ENCODE measurements at places on chromosomes 4 and X. TPM values are rescaled to one million over a fixed set of nuclear protein-coding genes. Genes with fewer than 3 reads are reported as not detected.
A peak's percentile ranks its signal among the peaks of the same experiment; 100 is the strongest.

Gene HOPX
- not detected for total RNA-seq

Gene SYP
- total RNA-seq: 0.23 TPM

Gene FAM53A
- total RNA-seq: 0.06 TPM

Gene AMBN
- not detected for total RNA-seq

Gene CD40LG
- total RNA-seq: not detected

Gene BCLAF3
- total RNA-seq: 1.1 TPM

Gene RNF212
- not detected for total RNA-seq

Gene OTC
- not detected for total RNA-seq

Gene PASD1
- 65.8 TPM for total RNA-seq

DNA sequence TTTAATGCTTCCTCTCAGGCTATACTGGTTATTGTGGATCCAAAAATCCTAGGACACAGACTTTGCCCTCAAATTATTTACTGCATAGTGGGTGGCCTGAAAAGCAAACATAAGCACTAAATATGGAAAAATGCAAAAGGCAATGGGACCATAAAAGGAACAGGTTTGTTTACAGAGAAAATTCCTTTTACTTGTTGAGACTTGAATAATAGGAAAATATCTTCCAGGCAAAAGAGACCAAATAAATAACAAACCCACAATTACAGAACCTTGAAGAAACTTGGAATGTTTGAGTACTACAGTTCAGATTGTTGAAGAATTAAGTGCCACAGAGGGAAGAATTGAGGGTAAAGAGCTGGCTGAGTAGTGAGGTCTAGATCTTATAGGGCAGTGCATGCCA lies 711.0 kb downstream of the C4orf33 start:
- DNase-seq: no peak

DNA sequence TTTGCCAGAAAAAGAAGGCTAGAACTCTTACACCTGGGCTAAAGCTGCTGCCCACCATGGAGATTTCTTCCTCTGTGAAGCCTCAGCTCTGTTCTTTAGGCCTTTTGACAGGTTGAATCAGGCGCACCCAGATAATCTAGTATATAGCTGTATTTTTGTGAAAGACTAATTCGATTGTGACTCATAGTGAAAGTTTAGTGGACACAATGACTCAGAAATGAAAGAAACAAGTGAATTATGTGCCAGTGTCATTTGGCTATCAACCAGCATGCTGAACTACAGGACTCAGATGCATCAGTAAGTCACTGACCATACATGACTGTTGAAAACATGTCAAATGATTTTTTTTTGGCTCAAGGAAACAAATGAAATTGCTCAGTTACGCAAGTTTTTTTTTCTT lies 425.4 kb downstream of the SLITRK2 start:
- peak; percentile 79 for DNase-seq

DNA sequence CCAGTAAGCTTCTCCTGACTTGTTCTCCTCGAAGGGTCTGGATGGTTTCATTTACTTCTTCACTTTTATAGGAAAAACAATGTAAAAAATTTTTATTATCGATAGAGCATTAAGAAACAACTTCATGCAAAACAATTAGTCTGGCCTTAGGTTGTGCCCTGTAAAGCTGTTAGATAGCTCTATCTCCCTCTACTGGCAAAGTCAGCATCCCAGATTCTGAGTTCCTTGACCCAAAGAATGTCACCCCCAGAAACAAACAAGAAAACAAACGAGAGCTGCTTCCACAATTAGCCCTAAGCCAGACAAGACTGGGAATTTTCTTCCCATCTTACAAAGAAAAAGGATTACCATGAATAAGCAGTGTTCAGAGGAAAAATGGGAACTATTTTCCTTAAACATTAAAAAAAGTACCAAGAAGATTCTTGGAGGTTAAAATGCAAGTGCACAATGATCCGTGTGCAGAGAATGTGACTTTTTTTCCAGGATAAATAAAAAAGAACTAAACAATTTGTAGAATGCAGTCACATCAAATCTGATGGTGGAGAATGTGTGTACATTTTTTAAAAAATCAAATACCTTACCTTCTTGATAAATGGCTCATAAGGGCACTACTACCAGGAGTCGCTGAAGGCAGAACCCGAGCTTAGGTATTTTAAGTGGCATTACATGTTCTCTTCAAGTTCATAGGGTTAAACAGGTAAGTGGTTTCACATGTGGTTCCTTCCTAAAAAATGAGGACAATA lies 293.2 kb downstream of the FBXO8 start:
- DNase-seq: peak; percentile 43

- no peak for DNase-seq
Measured at GRCh38 chrX:47802589-47802988, 34.1 kb upstream of the ZNF81 start.

DNA sequence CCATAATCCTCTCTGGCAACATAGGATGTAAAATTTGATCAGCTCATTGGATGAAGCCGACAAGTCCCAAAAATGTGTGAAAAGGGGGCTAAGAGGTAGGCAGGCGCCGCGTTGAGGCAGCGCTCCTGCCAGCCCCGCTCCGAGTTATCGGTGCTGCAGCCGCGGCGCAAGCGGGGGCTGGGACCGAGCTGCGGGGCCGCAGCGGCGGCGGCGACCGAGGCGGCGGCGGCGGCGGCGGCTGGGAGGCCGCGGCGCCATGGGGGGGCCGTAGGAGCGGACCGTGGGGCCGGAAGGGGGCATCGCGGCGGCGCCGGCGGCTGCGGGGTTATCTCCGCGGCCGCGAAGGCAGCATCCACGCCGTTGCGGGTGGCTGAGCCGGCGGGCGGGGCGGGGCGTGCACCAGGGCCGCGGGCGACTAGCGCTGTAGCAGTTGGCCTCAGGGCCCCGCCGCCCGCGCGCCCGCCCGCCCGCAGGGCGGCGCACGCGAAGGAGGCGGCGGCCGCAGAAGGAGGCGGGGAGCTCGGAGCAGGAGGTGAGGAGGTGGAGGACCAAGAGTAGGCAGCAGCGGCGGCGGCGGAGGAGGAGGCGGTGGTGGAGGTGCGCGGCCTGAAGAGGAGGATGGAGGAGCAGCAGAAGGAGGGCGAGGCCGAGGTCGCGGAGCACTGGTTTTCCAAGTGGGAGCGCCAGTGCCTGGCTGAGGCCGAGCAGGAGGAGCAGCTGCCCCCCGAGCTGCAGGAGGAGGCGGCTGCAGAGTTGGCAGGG lies 126.0 kb upstream of the CXorf66 start:
- DNase-seq: no peak

DNA sequence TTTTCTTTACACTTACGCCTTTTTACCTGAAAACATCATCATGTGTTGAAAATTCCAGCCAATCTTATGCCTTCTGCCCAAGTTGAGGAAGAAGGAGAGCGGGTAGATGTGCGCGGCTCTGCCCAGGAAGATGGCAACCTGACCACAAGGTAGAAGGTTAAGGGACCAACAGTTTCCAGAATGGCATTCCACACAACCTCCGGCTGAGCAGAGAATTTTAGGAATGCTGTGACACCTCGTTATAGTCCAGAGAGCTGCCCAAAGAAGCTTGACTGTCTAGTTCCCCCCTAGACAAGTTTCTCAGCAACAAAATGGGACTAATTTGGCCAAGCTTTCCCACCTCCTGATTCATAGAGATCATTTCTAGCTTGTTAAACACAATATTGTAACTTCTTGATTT lies 75.1 kb downstream of the CHST7 start:
- DNase-seq: no peak

DNA sequence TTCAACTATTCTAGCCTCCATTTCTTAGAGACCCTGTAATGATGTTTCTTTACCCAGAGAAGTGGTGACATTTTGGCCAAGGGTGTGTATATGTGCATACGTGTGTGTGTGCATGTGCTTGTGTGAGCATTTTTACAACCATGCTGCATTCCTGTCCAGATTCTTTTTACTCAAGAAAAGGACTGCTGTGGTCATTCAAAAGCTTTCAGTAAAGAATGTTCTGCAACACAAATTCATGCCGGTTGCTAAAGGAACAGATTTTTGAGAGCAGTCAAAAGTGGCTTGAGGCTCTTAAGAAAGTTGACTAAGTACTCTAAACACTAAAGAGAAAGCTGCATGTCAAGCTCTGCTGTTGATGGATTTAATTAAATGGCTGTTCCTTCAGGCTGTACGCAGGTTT lies 65.0 kb upstream of the FMR1 start:
- no peak for DNase-seq

GRCh38 chr4:109046471-109047201 lies 255.8 kb downstream of the COL25A1 start:
- DNase-seq: peak; percentile 30

DNA sequence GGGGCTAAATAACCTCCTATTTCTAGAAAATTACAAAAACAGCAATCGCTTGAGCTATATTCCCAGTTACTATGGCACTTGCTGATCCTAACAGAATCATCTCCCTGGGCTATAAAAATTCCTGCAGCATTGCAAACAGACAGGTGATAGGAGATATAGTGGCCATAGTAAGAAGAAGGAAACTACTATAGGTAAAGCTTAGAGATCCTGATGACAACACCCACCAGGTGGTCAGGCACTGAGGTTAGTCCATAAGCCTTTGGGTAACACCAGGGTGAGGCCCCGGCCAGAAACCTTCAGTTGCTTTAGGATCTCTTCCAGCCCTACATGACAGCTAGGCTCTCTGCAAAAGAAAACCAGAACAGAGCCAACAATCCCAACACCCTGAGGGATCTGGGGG lies 197.9 kb upstream of the PPP1R2C start:
- no peak for DNase-seq

- DNase-seq: no peak
Measured at GRCh38 chr4:107935246-107935645, 3.9 kb downstream of the CYP2U1 start.

GRCh38 chr4:151702256-151702655 lies 58.6 kb downstream of the GATB start:
- DNase-seq: no peak

DNA sequence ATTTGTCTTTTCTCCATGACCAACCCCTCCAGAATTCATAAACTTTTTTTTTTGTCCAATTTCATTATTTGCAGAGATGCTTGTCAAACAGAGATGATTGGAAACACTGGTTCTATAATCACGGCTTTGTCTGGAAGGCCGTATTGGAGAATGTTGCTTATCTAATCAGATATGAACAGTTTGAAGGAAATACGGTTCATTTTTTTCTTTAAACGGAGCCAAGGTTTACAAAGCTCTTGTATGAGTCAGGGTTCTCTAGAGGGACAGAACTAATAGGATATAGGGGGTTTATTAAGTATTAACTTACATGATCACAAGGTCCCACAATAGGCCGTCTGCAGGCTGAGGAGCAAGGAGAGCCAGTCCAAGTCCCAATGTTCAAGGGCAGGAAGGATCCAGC lies 1415.8 kb downstream of the C4orf33 start:
- DNase-seq: no peak

GRCh38 chr4:126725906-126726305 lies 906.9 kb upstream of the INTU start:
- DNase-seq: no peak

DNA sequence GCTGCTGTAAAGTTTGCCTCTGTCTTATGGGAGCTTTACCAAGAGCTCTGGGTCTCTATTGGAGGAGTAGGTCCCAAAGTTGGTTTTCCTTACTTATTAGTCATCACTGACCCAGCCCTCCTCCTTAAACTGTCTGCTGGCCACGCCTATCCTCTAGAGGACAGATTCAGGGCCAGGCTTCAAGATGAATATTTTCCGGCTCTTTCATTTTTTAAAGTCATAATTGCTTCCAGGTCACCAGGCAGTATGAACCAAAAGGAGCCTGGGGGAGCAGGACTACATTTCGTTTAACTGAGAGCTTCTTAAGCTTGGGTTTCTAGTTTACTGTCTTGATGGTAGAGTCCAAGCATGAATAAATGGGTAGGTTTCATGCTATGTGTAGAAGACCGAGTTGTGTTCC lies 13.7 kb downstream of the BCORL1 start:
- DNase-seq: peak; percentile 40

DNA sequence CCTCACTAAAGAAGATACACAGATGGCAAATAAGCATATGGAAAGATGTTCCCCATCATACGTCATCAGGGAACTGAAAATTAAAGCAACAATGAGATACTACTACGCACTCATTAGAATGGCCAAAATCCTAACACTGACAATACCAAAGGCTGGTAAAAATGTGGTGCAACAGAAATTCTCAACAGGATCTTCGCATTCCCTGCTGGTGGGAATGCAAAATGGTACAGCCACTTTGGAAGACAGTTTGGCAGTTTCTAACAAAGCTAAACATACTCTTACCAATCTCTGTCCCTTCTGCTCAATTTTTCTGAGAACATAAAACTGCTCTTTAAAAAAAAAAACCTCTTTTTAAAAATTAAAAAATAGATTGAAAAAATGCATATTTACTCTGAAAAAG lies 300.2 kb downstream of the FBXW7 start:
- no peak for DNase-seq

- no peak for DNase-seq
Measured at GRCh38 chrX:85993539-85994197, 53.7 kb downstream of the CHM start.

DNA sequence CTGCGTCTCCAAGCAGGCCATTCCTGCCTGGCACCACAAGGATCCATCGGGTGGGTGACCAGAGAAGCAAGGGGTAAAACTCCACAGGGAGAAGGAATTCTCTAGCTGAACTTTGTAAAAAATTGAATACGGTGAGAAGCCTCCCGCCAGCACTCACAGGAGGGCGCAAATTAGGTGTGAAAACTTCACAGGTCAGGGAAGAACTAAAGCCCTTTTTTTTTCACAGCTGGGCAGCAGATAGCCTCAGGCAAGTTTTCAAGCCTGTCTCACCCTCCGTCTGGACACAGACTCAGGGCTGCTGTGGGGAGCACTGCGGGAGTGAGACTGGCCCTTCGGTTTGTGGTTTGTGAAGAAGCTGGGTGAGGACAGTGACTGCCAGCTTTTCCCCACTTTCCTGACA lies 224.1 kb upstream of the FGF16 start:
- no peak for DNase-seq

DNA sequence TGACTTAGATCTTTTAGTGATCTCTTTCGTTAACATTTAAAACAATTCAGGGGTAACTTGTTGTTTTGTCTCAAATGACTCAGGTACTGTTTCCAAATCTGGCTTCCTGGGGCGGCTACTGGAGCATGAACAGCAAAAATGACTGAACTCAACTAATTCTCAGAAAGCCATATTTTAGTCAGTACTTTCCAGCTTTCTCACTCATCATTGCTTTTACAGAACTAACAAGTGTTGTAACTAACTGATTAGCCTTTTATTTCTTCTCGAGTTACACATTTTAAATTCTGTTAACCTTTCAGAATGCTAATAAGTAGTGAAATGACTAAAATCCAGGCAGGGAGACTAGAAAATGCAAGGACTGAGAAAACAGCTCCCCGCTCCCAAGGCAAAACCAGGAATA lies 55.3 kb downstream of the JADE3 start:
- no peak for DNase-seq

- no peak for DNase-seq
Measured at GRCh38 chr4:52941450-52941849, 79.3 kb downstream of the RASL11B start.

- DNase-seq: no peak
Measured at GRCh38 chr4:115315182-115315581, 201.8 kb upstream of the NDST4 start.

- DNase-seq: peak; percentile 10
Measured at GRCh38 chrX:78168065-78168464, 28.6 kb upstream of the TAF9B start.

- peak; percentile 45 for DNase-seq
Measured at GRCh38 chr4:189771696-189772361, 168.8 kb upstream of the FRG1 start.

- DNase-seq: no peak
Measured at GRCh38 chrX:33205321-33205720, 6.0 kb downstream of the DMD start.
